ENCODE measurements at places on chromosomes 7 and 10. TPM values are rescaled to one million over a fixed set of nuclear protein-coding genes. Genes with fewer than 3 reads are reported as not detected.

GRCh38 chr7:26197153-26198115, 3.1 kb downstream of the HNRNPA2B1 start:
- DNase-seq = no peak

DNA sequence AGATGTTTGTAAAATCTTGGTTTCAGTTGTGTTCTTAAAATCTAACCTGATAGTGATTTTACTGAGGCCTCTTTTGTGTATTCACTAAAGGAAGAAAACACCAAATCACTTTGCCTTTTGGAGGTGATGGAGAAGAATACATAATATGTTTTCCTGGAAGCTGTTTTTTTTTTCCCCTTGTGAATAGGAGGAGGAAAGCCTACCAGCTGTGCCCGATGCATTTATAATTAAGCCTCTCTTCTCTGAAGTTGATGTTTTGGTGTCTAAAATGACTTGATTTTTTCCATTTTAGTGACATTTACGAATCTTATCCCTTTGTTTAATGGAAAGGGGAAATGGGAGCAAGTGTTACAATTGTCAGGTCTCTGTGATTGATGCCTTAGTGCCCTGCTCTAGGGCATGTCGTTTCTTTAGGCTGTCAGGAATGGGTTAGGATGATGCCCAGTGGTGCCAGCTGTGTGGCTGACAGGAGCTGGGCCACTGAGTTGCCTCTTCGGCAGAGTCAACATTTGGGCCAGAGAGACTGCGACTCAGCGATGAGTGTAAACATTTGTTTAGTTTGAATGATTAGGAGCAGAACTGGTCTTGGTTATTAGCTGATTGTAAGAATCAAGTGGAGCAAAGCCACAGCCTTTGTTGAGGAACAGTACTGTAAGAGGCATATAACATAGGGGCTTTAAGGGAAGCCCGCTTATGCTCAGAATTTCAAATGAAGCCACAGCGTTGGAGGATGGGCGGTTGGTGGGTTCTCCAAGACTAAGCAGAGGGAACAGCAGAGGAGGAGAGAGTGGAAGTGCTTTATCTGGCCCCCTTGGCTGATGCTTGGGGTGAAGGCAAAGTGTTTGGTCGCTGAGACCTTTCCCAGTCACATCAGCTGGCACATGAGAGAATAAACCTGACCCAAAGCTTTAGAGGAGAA, 81.6 kb downstream of the CDK14 start:
- no peak for DNase-seq

GRCh38 chr7:1076184-1077072, 11.5 kb upstream of the GPER1 start:
- no peak for DNase-seq

DNA sequence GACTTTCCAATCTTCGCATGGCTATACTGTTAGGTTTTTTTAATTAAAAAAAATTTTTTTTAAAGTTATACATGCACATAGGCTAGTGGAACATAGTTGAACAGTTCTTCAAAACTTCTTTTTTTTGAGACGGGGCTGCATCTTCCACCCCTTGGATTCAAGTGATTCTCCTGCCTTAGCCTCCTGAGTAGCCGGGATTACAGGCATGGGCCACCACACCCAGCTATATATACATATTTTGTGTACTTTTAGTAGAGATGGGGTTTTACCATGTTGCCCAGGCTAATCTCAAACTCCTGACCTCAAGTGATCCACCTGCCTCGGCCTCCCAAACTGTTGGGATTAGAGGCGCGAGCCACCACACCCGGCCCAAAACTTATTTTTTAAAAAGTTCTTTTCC, 17.3 kb downstream of the ZNF777 start:
- DNase-seq = no peak

- no peak for DNase-seq
These were observed 255.9 kb downstream of the USP6NL start for GRCh38 chr10:11355592-11355991.

Gene GPR15LG
- total RNA-seq = not detected

Gene ADAP1
- 34.0 TPM for total RNA-seq
